ENCODE measurements at places on chromosomes 1 and 21.

GRCh38 chr1:171090604-171091003, at the start of gene FMO3:
TSS of gene FMO3 (plus strand) at chr1:171090905. CDS start at chr1:171092659, 1,754 bp downstream.
- no peak for DNase-seq

GRCh38 chr1:83033682-83034081, 965.2 kb downstream of the TTLL7 start:
- DNase-seq = no peak

GRCh38 chr1:200364091-200364759, 45.6 kb downstream of the ZNF281 start:
- DNase-seq = no peak

DNA sequence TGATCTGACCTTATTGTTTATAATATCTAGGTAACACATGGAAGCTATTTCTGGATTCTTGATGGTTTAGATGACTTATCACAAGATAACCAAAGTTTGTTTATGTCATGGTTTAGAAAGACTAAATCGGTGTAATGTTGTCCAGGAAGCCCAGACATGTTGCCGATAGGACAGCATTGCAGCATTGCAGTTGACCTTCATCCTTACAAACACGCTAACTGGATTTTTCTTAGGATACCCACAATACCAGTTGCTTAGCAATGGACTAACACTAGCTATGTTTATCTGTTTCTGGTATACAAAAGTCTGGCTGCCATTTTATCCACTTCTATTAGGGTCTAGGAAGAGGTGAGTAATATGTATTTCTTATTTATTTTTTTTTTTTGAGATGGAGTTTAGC, 11.7 kb upstream of the DPH5 start:
- no peak for DNase-seq

GRCh38 chr1:66374148-66374547, 159.8 kb upstream of the SGIP1 start:
- no peak for DNase-seq

- peak; percentile 57 for DNase-seq
Measured at GRCh38 chr1:1355416-1355815, 2.9 kb downstream of the MXRA8 start.

DNA sequence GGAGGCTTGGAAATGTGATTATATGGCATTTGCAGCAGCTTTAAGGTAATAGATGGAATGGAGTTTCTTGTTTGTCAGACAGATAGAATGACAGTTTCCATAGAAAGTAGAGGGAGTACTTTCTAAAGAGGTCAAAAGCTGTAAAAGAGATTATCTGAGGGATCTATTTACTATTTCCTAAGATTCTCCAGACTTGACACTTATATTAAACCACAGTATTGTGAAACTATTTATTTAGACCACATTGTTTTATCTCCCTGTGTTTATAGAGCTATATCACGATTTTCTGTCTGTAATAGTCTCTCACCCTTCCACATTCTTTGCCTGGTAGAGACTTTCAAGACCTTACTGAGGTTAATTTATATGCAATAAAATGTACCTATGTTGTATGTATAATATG, 66.7 kb downstream of the MAN1A2 start:
- DNase-seq = no peak

DNA sequence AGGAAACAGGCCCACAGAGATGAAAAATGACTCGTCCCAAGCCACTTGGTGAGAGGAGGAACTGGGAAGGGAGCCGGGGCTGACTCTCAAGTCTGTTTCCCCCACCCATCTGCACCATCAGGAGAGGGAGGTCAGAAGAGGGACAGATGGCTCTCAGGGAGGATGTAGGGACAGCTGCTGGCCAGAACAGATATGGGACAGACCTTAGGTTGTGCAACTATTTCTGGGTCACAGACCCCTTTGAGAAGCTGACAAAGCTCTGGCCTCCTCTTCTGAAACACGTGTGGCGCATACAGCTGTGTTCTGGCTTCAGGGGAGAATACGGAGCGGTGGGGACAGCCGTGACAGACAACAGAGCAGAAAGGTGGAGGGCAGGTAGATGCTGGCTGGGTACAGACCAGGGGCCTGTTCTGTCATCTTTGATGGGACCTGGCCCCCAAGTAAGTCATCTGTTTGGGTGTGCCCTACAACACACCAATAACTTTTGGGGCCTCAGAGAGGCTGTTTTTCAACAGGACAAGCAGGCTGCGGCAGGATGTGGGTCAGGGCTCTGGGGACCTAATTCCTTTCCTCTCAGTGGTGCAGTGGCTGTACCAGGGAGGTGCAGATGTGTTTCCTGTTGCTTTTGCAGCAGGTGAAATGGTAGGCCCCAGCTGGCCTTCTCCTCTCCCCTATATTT, 7.3 kb downstream of the SH3BGRL3 start:
- DNase-seq = no peak

DNA sequence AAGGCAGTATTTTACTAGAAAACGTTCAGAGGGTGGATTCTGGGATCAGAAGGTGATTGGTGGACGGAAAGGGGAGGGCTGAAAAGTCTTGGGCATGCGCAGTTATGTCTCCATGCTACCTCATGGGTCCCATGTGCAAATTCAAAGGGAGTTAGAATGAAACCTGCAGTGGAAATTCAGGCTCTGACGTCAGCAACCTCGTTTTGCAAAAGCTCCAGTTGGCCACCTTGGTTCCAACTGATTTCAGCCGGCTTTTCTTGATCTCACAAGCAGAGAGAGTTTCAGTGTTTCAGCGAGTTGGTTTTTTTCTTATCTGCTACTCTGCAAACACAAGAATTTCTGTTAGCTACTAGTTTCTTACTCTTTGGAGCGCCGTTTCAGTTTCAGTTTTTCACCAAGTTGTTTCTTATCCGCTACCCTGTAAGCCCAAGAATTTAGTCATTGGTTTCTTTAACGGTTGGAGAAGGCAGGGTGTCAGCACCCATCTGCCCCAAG, 69.8 kb upstream of the PGBD5 start:
- DNase-seq = no peak

- DNase-seq = no peak
Measured at GRCh38 chr1:188237573-188238348, 1409.0 kb downstream of the PLA2G4A start.

DNA sequence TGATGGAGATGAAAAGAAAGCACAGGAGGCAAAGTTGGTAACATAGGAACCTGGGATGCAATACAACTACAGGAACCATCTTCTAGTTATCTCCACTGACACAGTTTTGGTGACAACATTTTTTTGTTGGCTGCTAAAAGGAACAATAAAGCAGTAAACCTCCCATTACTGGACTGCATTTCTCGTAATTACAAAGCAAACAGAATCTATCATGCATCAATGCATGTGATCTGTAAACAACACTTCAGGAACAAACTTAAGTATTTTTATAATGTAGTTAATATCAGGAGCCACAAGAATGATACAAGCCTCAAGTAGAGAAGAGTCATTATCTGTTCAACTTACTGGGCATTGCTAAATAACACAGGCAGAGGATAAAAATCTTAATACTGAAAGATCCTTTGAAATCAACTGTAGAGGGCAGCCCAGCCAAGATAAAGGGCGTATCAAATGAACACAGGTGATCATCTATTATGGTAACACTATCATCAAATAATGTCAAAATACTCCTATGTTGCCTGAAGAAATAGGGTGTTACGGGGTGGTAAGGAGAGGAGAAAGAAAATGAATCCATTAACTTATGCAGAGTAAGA, 193.3 kb downstream of the EIF4G3 start:
- DNase-seq = no peak

DNA sequence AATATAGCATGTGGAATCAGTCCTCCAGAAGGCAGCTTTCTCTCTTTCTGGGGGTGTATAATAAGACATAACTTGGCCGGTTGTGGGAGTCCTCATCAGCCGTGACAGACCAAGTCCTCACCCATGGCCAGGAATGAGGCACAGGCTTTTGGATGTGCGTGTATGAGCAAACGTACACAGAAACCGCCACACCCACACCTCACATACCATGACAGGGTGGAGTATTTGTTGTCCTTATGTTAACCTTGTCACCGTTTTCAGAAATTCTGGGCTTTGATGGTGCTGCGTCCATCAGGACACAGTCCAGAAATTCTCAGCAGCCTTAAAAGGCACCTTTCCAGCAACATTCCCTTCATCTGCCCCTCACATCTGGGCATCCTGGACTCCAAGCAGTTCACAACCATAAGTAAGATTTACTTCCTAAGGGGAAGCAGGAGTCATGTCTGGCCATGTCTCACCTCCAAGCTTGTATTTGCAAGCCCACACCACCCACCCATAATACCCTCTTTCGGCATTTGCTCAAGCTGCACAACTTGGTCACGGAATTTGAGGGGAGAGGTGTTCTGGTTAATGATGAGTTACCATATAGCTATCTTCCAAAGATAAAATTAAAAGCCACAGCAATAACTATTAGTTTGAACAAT, 12.4 kb downstream of the C1orf116 start:
- no peak for DNase-seq

- peak; percentile 59 for DNase-seq
Measured at GRCh38 chr21:28522014-28522799, 470.5 kb downstream of the LTN1 start.

- no peak for DNase-seq
Measured at GRCh38 chr21:21101911-21102310, 103.7 kb downstream of the NCAM2 start.

DNA sequence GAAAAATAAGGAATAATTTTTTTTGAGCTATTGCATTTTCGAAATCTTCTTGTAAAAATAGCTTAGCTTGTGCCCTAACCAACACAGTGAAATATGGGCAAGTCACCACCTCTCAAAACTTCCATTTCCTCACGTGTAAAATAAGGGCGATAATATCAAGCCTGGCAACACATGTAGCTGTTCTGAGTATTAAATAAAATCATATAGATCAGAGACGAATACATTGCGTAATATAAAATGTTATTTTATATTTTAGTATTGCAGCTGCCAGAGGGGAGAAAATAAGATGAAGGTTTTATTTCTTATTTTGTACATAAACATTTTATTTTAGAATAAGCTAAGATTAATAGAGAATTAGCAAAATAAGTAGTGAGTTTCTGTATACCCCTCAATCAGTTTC, 85.9 kb downstream of the C21orf91 start:
- DNase-seq = no peak

- no peak for DNase-seq
Measured at GRCh38 chr21:45403133-45403824, 1.7 kb upstream of the COL18A1 start.

DNA sequence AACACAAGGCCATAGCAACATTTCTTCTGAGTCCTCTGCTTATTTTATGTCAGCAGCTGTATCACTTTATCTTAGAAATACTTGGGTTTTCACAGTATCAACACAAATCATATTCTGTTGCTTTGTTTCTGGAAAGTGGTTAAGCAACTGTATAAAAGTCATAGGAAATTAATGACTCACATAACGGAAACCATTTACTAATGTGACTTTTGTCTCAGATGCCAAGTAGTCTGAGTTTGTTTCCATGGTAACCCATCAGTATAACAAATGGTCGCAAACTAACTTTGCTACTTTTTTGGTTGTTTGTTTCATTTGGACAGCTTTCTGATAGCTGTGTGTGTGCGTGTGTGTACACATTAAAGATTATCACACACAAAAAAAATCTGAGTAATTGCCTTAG, 31.1 kb downstream of the EEIG2 start:
- no peak for DNase-seq

- peak; percentile 71 for DNase-seq
Measured at GRCh38 chr1:3219005-3219790, 150.2 kb downstream of the PRDM16 start.

DNA sequence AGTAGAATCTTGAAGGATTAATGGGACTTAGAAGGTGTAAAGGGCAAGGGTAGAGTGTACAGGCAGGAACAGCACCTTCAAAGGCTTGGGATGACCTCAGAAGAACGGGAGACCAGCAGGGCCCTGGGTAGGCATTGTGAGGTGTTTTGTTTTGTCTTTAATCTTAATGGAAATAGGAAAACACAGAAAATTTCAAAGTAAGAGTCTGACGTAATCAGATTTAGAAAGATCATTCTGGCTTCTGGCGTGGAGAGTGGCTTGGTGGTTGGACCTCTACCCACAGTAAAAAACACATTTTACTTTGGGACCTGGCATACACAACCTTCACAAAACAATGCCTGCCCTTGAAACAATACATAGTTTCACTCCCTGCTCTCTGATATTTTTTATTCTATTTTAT, 4.1 kb downstream of the MOV10 start:
- no peak for DNase-seq

DNA sequence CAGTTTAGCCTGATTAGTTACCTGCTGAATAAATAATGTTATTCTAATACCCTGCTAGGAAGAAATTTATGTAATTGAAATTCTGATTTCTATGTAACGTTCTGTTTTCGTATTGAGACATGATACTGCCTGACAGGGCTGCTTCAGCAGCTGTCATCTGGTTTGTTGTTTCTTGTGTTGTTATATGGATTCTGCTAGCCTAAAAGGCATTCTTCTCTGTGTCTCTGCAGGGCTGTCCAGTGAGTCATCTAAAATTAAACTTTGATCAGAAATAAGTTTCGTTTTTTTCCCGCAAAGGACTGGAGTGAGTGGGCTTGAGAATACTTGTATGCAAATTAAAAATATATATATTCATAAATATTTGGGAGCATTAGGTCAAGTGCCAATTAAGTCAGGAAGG, 93.0 kb downstream of the DYRK1A start:
- no peak for DNase-seq

GRCh38 chr1:231929311-231929710, 302.7 kb downstream of the DISC1 start:
- no peak for DNase-seq

DNA sequence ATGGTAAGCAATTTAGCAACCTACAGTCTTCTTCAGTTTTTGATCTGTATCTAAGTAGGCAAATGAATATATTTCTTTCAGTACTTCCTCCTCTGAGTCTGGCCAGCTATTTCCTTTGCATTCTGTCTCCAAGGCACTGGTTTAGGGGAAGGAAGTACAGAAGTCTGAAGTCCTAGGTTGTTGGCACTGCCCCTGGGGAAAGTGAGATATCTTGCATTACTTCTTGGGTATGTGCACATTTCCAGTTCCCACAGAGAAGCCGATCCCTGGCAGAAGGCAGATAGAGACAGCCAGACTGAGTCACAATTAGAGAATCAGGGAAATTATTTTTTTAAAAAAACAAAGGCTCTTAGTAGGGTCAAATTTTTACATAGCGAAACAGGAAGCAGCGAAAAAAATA, 98.8 kb downstream of the RASAL2 start:
- peak; percentile 19 for DNase-seq

DNA sequence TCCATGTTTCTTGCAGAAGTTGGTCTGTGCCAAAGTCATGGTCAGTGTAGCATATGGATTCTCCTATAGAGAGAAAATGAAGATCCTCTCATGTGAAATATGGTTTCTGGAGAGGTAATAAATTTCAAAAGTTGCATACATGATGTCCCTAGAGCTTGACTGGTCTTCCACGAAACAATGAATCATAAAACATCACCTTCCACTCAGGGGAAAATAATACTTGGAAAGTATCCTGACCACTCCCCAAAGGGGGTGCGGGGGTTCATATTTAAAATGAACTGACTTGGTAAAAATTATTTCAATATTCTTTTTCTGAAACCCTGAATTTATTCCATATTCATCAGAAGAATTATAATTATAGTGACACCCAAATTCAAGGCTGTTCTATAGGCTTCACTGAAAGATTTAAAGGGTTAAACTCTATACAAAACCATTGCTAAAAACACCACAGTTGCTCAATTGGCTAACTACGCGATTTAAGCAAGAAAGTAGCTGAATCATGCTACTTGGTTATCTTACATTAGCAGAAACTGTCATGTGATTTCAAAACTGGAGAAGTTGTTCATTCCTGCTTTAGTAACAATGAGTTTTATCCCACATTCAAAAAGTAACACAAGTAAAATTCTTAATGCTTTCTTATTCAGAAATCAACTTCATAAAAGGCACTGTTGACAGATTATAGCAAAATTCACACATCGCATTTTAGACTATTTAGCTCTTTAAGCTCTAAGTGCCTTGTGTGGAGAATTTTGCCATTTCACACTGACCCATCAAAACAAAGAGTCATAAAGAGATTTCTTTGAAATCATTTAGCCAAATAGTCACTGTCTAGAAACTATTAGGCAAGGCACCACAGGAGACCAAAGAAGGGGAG, 5.3 kb downstream of the CREG1 start:
- DNase-seq = no peak

Measured in right hindlimb (tissue), 1 donor.